ENCODE measurements at places on chromosomes 4 and X. TPM values are rescaled to one million over a fixed set of nuclear protein-coding genes. Genes with fewer than 3 reads are reported as not detected.

Gene ZNF81
- total RNA-seq: 6.8 TPM

Gene BEX4
- total RNA-seq: 7.1 TPM

Gene ZDHHC15
- under 0.01 TPM for total RNA-seq

Gene F8A3
- 2.6 TPM for total RNA-seq

Gene CD40LG
- not detected for total RNA-seq

Gene BEND2
- total RNA-seq: not detected

Gene PLXNB3
- total RNA-seq: 3.5 TPM

Gene DAPP1
- not detected for total RNA-seq

Gene SHROOM4
- 0.43 TPM for total RNA-seq

Gene ANOS1
- total RNA-seq: 1.9 TPM

Gene SLC26A1
- under 0.01 TPM for total RNA-seq

Gene MAML3
- 4.2 TPM for total RNA-seq

Gene PNMA3
- total RNA-seq: under 0.01 TPM

Gene EMCN
- not detected for total RNA-seq

Gene RPA4
- total RNA-seq: 0.43 TPM

Gene ACOT9
- total RNA-seq: 72.8 TPM

Gene HELT
- total RNA-seq: not detected

Gene NEUROG2
- total RNA-seq: not detected

Gene ZCCHC18
- total RNA-seq: 0.64 TPM

Gene EVC2
- 11.9 TPM for total RNA-seq

Gene LRCH2
- 5.8 TPM for total RNA-seq

Gene GPR143
- 0.43 TPM for total RNA-seq

Gene GPR34
- total RNA-seq: not detected

Gene DMP1
- not detected for total RNA-seq

Gene MAOB
- total RNA-seq: under 0.01 TPM

Gene GC
- not detected for total RNA-seq

Data from fibroblast of villous mesenchyme (primary cell).